ENCODE measurements at places on chromosomes 6 and 20.

DNA sequence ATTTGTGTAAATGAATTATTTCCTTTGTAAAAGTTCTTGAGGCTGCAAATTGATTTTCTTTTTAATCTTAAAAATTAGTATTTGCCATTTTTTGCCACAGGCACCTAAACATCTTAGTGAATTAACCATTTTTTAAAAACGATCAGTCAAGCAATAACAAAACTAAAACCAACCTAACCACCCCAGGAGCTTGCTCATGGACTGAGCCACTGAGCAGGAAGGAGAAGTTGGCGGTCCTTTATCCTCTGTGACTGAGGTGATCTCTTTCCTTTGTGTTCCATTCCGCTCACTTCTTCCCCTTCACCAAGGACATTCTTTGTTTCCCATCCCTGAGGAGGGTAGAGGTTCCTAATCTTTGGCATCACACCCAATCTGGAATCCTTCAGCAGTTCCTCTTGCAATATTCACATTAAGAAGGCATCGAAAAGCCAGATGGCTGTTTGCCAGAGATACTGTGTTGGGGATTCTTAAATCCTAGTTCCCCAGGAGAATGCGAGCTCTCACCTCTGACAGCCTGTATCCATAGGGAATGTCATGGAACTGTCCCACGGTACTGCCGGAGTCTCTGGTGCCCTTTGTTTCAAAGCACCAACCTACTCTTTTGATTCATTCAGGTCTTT, 30.5 kb downstream of the RPRD1B start:
- no peak for DNase-seq

DNA sequence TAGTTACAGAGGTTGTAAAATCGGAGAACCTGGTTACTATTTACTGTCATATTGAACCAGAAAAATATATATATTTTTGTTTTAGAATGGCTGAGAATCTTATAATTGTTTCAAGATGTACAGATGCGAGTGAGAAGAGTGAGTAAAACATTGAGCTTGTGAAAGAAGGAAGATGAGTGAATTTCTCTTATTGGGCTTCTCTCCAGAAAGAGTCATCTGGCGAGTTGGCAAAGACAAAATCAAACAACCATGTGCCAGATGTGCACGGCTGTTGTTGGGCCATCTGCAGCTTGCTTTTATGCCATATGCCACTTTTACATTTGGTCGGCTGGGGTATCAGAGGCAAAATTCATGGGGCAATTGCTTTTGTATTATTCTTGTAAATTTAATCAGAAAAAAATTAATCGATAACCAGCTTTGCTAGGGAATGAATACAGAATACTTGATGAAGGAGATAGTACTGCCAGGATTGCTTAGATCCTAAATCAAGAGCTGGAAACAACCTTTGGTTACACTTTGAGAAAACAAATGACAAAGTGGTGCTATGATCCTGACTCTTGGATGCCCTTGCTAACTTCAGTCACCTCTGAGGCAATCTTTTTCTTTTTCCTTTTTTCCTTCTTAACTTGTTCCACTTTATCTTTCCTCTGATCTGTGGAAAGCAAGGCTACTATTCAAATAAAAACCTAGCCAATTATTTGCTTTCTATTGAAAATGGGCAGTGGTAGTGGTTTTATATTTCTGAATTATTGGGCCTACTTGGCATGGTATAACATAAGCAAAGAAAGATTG, 97.1 kb upstream of the GRIK2 start:
- no peak for DNase-seq

- DNase-seq: no peak
These were observed 349.0 kb downstream of the CBLN4 start for GRCh38 chr20:55656231-55656775.

DNA sequence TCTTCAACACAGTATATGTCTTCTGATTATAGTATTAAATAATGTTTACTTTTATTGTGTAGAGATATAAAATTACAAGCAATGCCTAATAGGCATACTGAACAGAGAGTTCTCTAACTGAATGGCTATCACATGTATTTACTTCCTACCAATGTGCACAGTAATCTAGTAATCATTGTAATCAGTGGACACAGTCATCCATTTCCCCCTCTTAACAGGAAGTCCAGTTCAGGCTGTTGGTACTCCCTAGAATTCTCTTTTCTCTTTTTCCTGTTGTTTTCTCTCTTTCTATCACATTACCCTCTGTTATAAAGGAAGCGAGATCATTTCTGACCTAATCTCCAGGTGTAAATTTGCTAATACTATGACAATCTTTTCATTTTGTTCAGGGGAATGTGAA, 172.5 kb downstream of the HTR1B start:
- no peak for DNase-seq

DNA sequence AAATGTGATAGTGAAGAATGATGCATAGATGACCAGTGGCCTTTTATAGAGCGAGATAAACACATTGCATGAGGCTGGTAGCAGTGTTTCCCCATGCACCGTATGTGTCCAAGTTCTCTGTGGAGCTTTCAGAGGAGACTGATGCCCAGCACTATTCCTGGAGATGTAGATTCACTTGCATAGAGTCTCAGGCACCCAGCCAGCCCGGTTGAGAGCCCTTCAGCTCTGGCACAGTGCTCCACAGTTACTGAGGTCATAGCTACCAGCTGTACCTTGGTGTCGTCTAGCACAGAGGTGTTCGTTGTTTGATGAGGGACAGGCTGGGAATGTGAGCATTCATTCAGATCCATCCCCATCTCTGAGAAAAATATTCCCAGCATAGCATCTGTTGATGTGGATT, 328.9 kb downstream of the FARS2 start:
- no peak for DNase-seq

- DNase-seq: no peak
These were observed 240.1 kb downstream of the TFAP2A start for GRCh38 chr6:10174761-10175160.

- DNase-seq: no peak
These were observed 116.8 kb downstream of the NCOA3 start for GRCh38 chr20:47618479-47618878.

DNA sequence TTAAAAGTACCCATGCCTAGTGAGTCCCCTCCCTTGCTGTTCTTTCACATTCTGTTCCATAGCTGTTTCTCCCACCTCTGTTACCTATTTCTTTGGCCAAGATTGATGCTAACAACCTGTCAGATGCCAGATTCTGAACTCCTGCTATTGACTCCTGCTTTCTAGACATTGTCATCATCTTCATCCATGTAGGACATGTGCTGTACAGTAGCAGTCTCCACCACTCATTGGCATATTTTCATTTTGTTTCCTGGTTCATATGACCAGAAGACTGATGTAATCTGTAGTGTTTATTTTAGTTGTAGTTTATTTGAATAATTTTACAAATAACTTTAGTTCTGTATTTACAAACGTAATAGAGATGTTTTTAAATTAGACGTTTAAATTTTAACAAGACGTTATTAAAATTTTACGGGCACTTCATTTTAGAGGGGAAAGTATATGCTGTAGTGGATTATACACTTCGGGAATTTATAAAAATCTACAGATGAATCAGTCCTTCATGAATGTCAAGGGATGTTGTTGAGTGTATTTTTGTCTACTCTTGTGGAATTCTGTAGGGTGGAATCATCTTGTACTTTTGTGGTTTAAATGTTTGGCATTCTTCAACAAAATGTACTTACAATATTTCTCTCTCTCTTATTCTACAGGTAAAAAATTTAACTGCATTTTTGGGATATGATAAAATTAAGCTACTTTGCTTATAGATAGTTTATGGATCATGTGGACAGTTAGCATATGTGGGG, 34.1 kb downstream of the TRMT11 start:
- no peak for DNase-seq

Data from activated effector memory CD4-positive, alpha-beta T cell treated with Interleukin-2 at 50 U/mL for 16 hours (primary cell).